ENCODE measurements at places on chromosomes 5 and 9.

GRCh38 chr5:131533836-131534235 lies 101.2 kb downstream of the RAPGEF6 start:
- DNase-seq = no peak

DNA sequence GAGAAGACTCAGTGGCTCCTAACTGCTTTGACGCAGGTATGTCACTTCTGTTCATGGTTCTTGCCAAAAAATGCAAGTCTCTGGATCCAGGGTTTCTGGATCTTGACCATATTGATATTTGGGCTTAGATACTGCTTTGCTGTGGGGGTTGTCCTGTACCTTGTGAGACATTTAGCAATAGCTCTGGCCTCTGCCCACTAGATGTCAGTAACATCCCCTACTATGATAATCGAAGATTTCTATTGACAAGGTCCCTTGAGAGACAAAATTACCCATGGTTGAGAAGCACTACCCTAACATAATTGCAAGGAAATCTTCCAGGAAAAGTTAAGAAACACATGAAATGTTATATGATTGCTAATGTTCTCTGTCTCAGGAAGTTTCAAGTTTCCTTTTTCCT lies 285.4 kb downstream of the TMEM232 start:
- peak; percentile 73 for DNase-seq

DNA sequence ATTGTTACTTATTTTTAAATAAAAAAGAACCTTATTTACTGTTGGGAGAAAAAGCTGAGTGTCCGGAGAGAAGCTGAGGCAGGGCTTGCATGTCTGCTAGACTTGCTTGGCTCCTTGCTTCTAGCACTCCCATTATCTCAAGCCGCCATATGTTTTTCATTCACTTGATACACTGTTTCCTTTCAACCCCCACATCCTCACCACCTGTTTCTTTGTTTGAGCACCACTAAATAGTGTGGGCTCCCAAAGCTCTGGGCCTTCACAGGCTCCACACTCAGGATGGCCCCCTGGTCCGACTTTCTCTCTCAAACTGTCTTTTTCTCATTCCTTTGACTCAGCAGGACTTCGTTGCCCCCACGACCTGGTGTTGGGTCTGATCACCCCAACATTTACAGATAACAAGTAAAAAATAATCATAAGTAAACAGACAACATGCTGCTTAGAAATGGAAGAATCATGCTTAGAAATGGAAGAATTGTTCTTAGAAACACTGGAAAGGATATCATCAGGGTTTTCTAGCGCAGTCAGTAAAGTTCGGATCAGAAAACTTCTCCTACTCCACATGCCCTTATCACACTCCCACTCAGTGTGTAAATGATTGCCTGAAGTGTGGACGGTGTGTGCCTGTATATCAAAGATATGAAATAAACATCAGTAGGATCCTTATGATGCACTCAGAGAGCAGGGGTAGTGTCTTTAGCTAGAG lies 58.5 kb downstream of the APTX start:
- DNase-seq = no peak

- DNase-seq = no peak
Observed at GRCh38 chr9:75927356-75927755, 36.9 kb downstream of the PCSK5 start.

DNA sequence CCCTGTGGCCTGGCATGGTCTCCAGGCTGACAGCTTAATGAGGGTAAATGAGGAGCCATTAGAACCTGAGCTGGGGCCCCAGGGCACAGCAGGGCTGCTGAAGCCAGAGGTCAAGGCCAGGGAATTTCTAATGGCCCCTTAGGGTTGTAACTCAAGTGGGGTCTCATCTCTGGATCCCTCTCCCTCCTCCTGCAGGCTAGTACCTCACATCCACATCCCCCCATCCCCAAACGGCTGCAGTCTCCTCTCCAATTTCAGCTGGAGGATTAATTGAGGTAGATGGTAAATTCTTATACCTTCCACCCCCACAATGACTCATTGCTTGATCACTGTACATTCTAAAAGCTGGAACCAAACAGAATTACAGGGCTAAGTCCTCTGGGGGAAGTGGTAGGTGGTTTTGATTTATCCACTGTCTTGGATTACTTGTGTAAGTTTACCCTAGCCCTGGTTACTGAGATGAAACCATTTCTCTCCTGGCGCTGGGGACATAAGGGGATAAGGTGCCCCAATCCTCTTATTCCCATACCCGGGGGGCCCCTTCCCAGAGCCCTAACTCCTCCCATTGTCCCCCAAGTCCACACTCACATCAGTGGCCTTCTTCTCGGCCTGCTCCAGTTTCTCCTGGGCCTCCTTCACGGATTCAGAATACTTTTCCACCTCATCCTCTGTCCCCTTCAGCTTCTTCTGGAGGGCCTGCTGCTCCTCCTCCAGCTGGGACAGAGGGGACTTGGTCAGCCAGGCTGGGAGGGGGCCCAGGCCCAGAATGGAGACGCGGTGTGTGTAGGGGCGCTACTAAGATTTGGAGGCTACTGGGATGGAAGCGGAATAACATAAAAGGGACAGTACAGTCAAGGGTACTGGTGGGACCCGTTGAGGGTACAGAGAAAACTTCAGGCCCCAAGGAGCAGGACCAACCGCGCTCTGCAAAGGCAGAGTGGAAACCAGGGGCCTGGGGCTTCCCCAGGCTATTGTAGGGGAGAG lies 875 bp downstream of the TPM2 start:
- DNase-seq = peak; percentile 86

DNA sequence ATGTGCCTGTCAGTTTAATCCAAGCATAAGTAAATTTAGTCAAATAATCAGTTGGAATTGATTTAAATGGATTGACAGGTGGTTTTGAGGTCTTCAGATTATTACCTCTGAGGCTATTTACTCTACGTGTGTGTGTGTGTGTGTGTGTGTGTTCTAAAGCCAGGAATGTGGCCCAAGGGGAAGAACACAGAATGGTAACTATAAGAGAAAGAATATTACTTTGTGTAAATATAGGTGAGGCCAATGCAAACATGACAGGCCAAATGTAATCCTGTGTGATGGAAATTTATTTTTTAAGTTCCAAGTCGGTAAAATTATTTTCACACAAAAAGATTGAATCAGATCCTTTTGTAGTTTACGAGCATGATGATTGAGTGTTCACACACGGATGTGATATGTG lies 390.0 kb downstream of the PLK2 start:
- no peak for DNase-seq

DNA sequence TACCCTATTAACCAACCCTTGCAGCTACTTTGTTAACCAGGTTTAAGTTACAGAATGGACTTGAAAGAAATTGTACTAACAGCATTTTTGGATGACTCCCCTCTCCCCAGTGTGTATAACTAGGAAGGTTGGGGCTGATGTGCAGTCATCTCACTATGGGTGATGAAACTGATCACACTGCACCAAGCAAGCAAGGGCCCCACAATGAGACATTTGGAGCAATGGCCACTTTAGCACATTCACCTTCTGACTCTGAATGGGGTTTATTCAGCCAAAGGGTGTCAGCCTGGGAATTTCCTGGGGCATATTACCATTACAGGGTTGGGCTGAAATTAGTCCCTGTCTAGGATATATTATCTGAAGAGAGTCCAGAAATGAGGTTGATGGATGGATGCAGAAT lies 18.7 kb upstream of the CYFIP2 start:
- no peak for DNase-seq

- DNase-seq = peak; percentile 53
Observed at GRCh38 chr9:34547960-34548611, 25.3 kb upstream of the ENHO start.

DNA sequence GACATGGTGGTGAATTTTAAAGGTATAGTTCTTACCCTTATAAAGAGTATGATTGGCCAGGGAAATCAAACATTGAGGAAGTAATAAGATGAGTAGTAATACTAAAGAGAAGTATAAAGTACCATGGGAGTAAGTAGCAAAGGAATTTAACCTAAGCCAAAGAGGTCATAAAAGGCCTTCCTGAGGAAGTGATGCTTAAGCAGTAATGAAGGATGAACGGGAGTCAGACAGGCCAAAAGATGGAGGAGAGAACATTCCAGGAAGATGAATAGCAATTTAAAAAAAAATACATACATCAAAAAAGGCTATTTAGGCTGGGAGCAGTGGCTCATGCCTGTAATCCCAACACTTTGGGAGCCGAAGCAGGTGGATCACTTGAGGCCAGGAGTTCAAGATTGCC lies 29.0 kb downstream of the KLHL3 start:
- peak; percentile 22 for DNase-seq

DNA sequence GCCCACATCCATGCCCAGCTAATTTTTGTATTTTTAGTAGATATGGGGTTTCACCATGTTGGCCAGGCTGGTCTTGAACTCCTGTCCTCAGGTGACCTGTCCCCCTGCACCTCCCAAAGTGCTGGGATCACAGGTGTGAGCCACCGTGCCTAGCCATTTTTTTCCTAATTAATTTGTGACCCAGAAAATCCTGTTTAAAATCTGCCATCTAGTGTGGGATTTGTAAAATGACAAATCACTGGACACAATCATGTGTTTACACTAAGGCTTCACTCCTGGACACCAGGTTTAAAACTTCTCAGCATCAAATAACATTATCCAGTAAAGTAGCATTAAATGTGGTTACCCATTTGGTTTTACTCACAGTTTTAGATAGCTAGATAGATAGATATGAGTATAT lies 18.6 kb upstream of the KDM4C start:
- peak; percentile 16 for DNase-seq

DNA sequence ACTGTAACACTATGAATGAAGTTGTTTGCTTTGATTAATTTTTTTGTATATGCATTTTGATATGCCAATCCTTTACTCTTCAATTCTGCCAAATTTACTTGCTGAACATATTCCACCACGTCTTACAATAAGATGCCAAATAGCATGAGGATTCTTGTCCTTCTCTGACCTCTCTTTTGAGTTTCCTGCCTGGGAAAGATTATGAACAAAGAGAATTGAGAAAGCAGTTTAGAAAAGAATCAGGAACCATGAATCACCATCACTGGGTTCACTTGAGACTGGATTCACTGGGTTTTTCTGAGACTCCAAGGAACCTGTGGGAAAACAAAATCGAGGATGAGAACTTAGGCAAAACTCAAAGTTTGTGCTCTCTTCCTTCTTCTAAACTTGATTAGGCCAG lies 256.5 kb downstream of the CETN3 start:
- DNase-seq = no peak

DNA sequence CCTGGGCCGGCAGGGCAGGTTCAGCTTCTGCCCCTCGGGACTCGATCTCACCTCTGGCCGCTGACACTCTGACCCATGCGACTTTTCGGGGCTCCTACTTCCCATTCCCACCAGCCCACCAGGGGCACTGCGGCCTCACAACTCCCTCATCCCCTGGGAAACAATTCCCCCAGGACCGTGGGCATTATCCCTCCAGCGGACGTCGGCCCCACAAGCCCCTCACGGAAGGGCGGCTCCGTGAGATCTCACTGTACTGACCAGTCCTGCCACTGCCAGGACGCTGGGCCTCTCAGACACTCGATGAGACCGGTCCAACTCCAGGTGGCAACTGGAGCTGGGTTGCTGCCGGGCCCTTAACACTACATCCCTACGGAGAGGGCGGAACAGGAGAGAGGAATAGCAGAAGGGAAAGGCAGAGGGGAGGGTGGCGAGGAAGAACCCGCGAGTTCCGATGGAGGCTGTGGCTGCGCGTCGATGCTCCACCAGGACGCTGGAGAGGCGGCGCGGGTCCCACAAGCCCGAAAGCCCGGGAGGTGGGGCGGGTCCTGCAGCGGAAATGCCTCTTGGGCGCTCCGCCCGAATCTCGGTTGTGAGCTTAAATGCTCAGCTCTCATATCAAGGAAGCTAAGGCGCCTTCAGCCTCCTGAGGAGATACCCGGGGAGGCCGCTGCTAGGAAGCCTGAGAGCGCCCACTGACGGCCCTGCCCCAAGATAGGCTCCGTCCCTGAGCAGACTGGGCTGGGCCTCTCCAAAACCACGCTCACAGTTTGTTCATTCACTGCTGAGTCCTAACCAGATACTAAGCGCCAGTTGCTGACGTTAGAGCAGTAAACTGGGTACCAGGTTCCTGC lies 36.3 kb downstream of the VCP start:
- peak; percentile 67 for DNase-seq

DNA sequence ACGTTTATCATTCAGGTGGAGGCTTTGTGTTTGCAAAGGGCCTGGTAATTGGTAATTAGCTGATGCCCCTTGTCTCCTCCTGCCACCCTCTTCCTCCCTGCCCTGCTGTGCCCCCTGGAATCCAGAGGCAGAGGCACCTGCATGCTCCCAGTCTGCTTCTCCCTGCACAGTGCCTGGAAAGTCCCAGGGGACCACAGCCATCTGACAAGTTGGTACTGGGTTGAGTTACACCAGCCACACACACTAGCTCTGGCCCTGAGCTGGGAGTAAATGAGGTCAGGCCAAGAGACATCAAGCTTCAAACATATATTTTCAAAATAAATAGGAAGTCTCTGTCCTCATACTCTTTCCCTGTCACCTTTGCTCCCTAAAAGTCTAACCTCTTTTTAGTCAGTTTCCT lies 56.3 kb downstream of the INSYN2B start:
- DNase-seq = no peak

- DNase-seq = no peak
Observed at GRCh38 chr5:151347369-151347768, at the start of gene SLC36A2. TSS of gene SLC36A2 (minus strand) at chr5:151347559. CDS start at chr5:151347460, 99 bp downstream.

DNA sequence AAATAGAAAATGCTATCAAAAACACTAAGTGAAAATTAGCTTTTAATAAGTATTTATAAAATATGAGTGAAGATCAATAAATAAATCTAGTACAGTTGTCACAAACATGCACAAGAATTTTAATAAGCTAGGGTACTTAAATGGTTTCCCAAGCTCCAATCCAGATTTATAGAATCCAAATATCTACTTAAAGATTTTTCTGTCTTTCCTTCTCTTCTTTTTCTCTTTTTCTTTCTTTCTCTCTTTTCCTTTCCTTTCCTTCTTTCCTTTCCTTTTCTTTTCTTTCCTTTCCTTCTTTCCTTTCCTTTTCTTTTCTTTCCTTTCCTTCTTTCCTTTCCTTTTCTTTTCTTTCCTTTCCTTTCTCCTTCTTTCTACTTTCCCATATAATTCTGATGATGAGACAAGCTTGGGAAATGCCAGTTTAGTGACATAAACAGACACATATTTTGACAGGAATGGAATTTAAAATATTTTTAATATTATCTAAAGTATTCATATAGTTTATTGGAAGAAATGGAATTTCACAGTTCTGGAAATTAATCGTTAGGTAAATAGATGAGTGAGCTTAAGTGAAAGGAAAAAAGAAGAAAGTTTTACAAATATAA lies 832.8 kb downstream of the NR2F1-AS1 start:
- DNase-seq = no peak

DNA sequence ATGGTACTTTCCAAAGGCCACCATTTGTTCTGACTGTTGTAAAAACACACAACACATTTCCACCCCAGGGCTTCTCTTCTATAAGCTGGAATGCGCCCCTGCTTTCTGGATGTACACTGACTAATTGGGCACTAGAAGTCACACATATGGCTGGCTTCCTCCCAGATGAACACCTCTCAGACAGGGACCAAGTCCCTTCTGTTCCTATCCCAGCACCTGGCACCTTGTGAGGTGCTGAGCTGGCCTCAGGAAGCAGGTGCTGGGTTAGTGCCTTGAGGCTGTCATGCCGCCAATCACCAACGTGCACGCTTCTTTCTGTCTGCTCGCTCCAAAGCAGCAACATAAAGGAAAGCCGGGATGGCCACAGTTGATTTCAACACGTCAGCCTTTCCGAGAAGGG lies 93.2 kb downstream of the FSTL4 start:
- no peak for DNase-seq

- peak; percentile 8 for DNase-seq
Observed at GRCh38 chr9:104092875-104093600, 1.1 kb upstream of the SMC2 start.

- no peak for DNase-seq
Observed at GRCh38 chr9:87507576-87507975, 9.9 kb downstream of the DAPK1 start.

GRCh38 chr5:33287242-33287641 lies 153.5 kb upstream of the TARS1 start:
- DNase-seq = no peak

- DNase-seq = no peak
Observed at GRCh38 chr5:30387974-30388632, 805.4 kb upstream of the CDH6 start.

All from fibroblast of upper back skin (primary cell).